ENCODE measurements at places on chromosomes 5 and 9.

GRCh38 chr5:178895615-178896571 is at the start of gene ZFP2:
Gene ZFP2 (plus strand): TSS chr5:178895913. CDS start chr5:178931314, 35,401 bp downstream.
- DNase-seq: no peak

DNA sequence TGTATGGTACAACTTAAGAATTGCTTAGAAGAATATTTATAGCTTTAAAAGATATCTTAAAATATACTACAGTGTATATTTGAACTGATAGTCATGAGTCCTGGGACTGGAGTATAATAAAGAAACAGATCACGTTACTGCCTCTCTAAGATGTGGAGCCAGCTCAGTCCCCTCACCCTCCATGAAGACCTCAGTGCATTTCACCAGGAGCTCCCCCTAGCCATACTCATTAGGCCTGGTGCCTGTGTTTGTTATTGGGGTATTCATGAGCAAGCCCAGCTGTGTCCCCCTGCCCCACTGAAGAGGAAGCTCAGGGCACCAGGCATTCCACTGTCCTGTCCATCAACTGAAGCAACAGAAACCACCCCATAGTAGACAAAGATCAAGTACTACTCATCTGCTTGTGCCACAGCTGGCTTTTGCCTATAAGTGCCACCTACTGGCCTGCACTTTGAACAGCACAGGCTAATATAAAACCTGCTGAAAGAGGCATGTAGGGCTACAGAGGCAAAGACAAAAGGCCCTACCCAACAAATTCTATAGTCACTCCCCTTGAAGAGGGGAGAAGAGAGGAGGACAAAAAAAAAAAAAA is 850.2 kb upstream of the NUDT12 start:
- DNase-seq: no peak

GRCh38 chr9:27408001-27408400 is 111.1 kb upstream of the EQTN start:
- no peak for DNase-seq

DNA sequence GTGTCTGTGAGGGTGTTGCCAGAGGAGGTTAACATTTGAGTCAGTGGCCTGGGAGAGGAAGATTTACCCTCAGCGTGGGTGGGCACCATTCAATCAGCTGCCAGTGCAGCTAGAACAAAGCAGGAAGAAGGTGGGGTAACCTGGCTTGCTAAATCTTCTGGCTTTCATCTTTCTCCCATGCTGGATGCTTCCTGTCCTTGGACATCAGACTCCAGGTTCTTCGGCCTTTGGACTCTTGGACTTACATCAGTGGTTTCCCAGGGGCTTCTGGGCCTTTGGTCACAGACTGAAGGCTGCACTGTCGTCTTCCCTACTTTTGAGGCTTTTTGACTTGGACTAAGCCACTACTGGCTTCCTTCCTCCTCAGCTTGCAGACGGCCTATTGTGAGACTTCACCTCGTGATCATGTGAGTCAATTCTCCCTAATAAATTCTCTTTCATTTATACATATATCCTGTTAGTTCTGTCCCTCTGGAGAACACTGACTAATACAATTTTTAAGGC is 38.1 kb downstream of the PBX3 start:
- no peak for DNase-seq

- DNase-seq: no peak
Observed at GRCh38 chr5:19258686-19259085, 729.3 kb downstream of the CDH18 start.

DNA sequence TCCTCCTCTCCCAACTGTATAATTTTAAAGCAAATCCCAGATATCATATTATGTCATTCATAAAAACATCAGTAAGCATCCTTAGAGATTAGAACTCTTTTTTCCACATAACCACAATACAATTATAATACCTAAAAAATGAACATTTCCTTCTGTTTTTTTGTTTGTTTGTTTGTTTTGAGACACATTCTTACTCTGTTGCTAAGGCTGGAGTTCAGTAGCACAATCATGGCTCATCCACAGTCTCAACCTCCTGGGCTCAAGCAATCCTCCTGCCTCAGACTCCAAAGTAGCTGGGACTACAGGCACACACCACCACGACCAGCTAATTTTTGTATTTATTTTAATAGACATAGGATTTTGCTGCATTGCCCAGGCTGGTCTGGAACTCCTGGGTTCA is 8.0 kb downstream of the F2R start:
- no peak for DNase-seq

GRCh38 chr5:88672644-88673252 is 210.2 kb downstream of the MEF2C start:
- no peak for DNase-seq

DNA sequence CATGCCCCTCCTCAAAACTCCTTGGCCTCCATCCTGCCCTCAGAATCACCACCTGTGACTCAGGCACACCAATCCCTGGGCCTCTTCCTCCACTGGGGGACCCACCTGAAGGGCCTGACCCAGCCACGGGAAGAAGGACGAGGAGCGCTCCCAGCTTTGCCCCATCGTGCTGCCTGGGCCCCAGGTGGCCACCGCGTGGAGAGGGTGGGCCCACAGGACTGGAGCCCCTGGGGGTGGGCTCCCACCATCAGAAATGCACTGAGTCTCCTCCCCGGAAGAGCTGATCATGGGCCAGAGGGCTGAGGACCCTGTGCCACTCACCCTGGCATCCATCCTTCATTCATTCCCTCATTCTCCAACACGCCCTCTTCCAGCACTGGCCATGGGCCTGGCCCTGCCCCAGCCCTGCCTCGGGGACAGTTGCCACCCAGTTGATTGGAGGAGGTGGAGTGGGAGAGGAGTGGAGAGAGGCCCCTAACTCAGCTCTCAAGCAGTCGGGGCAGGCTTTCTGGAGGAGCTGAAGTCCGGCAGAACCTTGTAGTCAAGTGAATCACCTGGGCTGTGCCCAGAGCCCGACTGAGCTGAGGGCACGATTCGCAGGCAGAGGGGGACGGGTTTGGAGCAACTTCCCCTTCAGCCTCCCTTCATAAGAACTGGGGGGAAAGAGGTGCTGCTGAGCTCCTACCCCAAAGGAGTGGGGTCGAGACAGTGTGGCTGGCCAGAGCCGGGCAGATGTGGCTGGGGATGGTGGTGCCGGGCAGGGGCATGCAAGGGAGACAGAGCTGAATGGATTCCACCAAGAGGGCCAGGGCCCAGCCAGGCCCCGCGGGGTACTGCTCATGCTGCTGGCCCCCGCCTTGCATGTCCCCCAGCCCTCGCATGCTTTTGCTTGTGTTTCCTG is 29.6 kb downstream of the DNM1 start:
- DNase-seq: no peak

DNA sequence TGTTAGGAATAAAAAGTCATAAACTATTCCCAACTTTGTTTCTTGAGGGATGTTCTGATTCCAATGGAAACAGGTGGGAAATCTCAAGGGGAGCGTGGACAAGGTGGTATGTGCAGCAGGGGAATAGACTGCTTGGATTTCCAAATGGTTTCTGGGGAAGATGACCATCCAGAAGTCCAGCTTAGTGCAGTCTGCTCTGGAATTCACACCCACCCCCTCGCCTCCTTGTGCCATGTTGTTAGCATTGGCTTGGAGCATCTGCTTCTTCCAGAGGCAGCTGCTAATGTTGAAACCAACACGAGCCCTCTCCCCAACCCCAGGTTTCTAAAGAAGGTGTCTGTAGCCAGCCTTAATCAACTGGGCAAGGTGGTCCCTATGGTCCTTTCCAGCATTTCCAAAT is 90.9 kb downstream of the PDE6A start:
- DNase-seq: no peak

- no peak for DNase-seq
Observed at GRCh38 chr9:111924281-111924680, 27.7 kb downstream of the UGCG start.

- DNase-seq: no peak
Observed at GRCh38 chr9:130157079-130157478, 15.1 kb upstream of the NCS1 start.

DNA sequence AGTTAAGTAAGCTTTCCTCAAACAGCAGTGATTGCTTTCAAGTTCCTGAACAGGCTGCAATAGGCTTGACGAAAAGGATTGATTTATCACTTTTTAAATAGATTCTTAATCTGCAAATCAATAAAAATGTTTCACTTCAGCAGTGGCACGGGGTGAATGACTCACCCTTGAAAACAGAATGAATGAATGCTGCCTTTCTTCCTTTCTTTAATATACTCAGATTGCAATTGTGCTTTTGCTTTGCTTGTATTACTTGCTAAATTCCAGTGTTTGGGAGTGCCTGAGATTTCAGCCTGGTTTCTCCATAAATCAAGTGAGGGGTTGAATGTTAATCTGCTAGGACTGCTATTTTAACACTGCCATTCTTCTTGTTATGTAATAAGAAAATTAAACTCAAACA is 1293.8 kb downstream of the PTPRD start:
- DNase-seq: no peak

DNA sequence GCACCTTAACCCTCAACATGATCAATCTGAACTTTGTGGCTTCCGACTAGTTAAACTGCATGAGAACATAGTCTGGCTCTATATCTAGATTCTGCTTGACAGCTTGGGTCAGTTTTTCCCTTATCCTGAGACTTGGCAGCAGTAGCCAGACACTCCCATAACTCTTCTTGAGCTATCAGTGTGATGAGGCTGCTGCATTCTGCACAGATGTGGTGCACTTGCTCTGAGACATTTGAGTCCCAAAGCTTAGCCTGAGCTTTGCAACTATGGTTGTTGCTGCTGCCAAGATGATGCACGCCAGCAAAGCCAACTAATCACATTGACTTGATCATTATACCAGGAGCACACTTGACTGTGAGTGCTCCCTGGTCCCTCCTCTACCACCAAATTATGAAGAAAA is 36.2 kb downstream of the MOCS2 start:
- no peak for DNase-seq

GRCh38 chr5:101611039-101611438 is 685.0 kb downstream of the SLCO4C1 start:
- DNase-seq: no peak

GRCh38 chr9:126459965-126460843 is 133.6 kb downstream of the MVB12B start:
- DNase-seq: no peak

- no peak for DNase-seq
Observed at GRCh38 chr9:37975639-37976038, 71.7 kb upstream of the SLC25A51 start.

DNA sequence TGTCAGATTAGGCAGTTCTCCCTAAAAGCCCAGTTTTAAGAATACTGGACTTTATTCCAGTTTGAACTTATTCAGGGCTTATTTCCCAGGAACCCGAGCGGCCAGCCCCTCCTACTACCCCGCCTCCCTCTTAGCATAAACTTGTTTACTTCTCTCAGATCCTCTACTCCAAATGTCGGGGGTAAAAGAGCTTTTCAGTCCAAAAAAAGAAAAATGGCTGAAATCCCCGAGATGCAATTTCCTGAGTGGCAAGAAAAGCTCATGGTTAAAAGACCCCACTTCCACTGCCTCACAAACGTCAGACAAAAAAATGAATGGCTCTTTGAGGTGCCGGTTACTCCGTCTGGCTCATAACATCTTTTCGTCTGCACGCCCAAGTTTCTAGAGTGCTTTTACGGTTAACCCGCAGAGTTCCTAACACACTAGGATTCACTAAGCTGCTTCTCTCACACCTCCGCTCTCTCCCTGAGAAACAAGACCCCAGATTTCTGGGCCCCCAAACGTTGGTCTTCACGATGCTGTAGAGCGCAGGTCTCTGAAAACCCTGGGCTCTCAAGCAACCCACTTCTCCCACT is 402 bp downstream of the BRD8 start:
- no peak for DNase-seq

DNA sequence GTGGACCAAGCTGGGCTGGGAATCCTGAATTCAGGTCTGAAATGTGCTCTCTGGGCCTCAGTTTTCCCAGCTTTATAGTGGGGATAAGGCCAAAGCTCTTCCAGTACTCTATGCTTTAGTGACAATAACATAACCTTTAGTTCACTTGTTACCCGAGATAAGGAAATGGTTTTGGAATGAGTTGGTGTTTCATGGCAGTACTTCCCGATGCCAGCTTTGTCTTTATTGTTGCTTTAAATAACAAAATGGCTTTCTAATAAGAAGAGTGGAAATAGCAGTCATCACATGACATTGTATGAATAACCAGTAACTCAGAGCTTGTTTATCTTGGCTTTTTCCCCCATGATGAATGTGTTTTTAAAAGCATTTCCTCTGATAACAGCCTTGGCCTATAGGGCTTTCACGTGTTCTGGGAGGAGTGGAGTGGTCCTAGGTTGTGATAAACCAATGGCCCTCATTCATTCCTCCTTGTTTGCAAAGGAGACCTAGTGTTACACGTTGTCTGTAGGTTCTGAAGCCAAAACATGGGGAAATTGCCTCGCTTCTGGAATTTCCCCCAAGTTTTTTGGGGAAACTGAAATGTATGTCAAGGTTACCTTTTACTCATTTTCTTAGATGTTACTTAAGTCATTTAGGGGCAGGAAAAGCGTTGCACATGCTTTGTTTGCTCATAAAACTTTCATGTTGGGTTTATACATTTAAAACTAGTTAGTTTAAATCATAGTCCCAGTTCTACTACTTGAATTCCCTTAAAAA is 53.7 kb downstream of the ZNF618 start:
- DNase-seq: no peak

DNA sequence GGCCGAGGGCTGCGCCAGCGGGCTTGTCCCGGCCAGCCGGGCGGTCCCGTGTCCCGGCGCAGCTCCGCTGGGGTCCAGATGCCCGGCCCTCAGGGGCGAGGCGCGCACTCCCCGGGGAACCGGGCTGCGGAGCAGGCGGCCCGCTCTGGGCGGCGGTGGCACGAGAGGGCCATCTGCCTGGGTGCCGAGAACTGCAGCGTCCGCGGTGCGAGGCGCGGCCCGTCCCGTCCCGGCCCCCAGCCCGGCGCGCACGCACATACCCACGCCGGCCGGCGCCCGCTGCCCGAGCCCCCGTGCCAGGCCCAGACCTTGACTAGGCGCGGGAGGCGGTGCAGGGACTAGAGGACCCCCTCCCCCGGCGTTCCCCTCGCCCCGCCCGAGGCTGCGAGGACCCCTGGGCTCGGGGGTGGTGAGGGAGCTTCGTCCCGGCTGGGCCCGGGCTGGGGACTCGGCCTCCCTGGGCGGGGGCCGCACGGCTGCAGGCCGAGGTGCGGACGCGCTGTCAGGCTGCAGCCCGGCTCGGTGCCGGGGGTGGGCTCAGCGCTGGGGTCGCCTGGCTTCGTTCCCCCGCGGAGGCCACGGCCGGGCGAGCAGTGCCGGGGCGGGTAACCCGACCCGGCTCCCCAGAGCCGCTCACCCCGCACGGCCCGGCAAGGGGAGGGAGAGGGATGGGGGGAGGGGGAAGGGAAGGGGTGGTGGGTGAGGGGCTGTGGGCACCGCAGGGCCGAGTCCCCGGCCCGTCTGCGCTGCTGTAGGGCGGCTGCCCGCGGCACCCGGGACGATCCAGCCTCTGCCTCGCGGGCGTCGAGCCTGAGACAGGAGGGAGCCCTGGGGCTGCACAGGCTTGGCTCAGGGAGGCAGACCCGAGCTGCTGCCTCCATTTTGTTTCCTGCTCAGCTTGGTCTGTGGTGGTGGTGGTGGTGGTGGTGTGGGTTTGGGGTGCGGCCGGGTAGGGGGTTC is 1.2 kb upstream of the NSD1 start:
- DNase-seq: no peak

DNA sequence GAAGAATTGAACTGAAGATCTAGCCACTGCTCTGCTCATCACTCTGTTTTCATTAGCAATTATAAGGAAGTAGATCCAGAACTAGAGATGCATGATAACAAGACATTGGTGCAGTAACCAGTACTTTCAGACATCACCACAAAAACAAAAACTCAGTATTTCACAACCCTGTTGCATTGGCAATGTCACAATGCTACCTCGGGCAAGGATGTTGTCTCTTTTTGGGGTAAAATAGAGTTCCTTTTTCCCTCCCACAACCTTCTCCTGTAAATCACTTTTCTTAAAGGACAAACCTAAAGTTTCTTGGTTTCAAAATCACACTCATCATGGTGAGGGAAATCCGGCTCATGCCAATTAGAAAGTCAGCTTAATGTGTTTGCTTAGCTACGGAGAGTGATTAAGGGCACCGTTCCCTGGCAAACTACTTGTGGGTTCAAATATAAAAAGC is 420.1 kb upstream of the MEF2C start:
- DNase-seq: no peak

Measured in omental fat pad (tissue), 4 donors.